ENCODE measurements at places on chromosomes 2 and 18.

DNA sequence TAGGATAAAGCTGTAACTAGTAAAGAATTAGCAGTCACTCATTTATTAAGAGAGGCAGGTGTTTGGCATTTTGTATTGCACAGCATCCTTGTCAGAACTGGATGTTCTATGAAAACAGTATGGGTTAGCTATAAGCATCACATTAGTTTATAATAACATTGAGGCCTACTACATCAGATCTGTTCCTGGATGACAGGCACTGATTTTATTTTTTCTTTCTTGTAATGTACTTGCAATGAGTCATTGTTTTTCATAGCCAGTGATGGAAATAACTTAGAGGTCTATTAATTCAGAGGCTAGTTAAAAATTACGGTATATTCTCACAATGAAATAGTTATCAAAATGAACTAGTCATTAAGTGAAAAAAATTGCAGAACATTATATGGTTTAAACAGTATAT is 13.0 kb upstream of the RMDN2 start:
- no peak for DNase-seq

DNA sequence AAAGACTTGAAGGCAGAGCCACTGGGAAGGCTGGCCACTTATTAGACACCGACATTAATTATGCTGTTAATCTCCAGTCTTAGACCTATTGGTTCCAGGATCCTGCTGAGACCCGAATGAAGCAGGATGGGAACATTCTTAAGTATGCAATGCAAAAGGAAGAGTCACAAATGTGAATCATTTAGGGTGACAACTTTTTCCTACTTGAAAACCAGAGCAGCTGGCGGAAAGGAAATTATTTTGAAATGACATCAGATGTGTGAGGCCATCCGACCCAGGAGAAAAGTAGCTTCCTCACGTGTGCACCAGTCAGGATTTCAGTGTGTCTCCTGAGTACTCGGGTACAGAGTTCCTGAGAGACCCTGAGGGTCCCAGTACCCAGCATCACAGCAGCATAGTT is 222.9 kb upstream of the NCKAP5 start:
- DNase-seq, result no peak

DNA sequence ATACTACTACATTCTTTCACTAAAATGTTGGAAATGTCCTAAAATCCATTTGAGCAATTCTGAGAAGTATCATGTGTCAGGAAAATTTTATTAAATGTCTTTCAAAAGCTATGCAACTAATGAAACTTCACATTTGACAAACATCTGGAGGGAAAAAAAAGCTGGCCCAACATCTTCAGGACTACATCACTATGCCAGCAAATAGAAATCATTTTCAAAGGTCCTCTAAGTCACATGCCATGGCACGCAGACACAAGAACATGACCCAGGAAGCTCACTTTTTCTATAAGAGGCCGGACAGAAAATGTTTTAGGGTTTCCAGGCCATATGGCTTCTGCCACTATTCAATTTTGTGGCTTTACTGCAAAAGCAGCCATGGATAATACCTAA is 11.6 kb downstream of the KANSL3 start:
- DNase-seq, result no peak

- no peak for DNase-seq
Observed at GRCh38 chr2:236582968-236583367, 13.3 kb downstream of the ACKR3 start.

DNA sequence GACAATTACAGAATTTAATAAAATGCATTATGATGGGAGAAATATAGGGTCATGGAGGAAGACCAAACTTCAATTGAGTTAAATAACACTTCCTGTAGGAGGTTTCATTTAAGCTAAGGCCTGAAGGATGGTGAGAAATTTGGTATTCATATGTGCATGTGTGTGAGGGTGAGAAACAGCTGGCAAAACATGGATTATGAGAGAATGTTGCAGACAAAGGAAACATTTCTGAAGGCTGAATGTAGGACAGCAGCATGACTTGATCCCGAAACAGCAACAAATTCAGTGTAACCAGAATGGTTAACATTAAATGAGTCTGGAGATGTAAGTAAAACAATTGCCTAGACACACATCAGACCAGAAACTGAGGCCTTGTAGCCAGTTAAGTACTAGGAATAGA is 630.8 kb downstream of the NR4A2 start:
- no peak for DNase-seq

DNA sequence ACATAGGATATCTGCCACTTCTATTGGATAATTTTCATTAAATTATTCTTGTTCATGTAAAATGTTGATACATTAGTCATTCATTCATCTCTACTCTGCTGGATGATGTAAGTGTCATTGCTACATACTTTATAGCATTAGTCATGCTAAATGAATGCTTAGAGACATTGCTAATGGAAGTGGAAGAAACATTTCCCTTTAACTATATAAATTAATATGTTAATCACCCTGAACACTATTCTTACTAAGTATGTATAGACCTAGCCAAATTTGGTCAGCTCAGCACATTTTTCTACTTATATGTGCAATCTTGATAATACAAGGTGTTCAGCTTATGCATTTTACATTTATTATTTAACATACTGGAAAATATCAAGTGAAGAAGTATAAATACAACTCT is 160.2 kb downstream of the DPP4 start:
- no peak for DNase-seq

- no peak for DNase-seq
Observed at GRCh38 chr2:119250718-119251290, 27.2 kb downstream of the STEAP3 start.
